SK-MEL-5 (cell line): ENCODE measurements at places on chromosomes 6 and 20.

GRCh38 chr6:44789806-44790205 is 402.3 kb downstream of the CDC5L start:
- no peak for DNase-seq

- peak; percentile 80 for DNase-seq
Observed at GRCh38 chr20:45798935-45799642, 7.3 kb downstream of the DNTTIP1 start.

DNA sequence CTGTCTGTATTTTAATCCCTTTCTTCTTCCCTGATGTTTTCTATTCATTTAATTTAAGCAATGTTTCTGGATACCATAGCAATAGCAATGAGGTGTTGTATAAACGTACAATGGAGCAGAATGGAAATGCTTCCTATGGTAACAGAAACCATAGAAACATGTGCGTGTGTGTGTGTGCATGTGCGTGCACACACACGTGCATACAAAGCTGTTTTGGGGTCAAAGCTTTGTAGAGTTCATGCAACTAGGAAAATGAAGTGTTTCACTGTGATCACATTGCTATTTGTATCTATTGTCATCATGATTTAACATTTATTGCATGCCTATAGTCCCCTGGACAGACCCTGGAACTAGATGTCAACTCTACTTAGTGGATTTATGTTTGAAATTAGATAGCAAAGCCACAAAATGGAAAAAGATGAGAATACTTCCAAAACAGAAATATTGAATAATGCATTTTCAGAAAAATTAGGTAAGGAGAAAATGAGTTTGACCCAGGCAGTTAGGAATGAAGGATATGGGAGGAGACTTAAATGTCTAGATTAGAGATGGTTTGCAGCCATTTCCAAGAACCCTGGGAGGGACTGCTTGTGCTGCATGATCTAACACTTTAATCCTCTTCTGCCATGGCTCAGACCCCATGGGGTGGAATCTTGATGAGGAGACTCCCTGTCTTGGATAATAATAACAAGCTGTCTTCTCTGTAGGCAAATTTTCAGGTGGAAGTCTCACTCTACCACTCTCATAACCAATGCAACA is 124.4 kb downstream of the TRMT11 start:
- no peak for DNase-seq

DNA sequence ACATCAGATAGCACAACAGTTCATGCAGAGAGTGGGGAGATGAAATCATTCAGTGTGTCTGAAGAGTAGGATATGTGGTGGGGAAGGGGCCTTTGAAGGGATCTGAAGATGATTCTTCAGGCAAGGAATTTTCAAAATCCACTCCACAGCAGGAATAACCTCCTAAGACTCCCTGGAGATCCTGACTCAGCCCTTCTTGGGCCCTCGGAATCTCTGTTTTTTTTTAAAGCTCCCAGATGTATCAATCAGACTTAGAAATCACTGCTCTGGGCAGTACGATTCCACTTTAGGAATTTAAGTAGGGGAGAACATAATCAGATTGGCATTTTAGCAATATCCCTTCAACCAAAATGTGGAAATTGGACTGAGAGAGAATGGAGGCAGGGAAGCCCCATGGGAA is 55.5 kb downstream of the RIOK1 start:
- DNase-seq = no peak

- no peak for DNase-seq
Observed at GRCh38 chr6:150528648-150529285, 70.9 kb upstream of the PLEKHG1 start.

DNA sequence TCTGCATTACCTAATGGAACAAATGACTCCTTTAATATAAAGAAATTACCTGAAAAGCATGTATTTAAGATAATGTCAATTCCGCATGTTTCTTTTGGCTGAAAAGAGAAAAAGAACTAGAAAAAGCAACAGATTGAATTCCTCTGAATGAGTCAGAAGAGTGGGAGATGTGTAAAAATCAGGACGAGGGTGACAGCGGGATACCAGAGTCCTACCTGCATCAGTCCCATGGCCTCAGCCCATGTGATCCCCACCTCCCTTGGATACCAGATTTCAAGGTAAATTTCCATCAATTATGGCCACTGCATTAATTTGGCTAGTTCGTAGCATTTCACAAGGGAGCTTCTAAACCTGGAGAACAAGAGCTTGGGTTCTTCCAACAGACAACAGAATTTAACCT is 10.0 kb upstream of the MOXD1 start:
- no peak for DNase-seq

DNA sequence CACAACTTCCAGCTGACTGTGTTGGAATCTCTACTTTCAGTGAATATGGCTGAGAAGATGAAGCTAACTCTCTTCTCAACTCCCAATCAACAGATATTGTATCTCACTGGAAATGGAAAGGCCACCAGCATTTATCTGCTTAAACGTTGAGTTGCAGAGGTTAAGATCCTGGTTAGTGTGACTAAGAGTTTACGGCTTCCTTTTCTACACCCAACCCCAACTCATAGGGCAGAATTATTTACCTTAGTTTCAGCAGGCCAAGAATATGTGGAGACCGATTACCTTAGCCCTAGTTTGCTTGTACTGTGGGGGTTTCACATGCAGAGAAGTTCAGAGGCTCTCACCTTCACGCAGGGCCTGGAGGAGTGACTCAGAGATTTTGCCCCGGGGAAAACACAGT is 1026.6 kb downstream of the EYS start:
- no peak for DNase-seq

GRCh38 chr6:129543981-129544380 is 166.0 kb downstream of the ARHGAP18 start:
- no peak for DNase-seq

DNA sequence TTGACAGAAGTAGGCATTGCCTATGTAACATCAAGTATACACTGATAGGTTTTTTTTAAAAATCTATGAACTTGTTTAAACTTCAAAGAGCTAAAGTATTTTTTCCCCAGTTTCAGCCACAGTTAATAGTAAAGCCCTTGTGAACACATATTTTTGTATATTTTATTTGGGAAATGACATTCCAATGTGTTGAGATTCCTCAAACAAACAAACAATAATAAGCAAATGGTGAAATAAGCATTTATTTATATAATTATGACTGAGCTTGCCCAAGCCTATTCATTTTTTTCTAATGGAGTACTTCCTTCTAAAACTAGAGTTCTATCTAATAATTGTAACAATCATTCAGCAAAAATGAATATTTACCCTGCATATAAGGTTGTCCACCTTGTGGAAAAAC is 12.5 kb downstream of the SYCP2 start:
- no peak for DNase-seq

- no peak for DNase-seq
Observed at GRCh38 chr6:110325197-110325596, 33.0 kb downstream of the METTL24 start.

DNA sequence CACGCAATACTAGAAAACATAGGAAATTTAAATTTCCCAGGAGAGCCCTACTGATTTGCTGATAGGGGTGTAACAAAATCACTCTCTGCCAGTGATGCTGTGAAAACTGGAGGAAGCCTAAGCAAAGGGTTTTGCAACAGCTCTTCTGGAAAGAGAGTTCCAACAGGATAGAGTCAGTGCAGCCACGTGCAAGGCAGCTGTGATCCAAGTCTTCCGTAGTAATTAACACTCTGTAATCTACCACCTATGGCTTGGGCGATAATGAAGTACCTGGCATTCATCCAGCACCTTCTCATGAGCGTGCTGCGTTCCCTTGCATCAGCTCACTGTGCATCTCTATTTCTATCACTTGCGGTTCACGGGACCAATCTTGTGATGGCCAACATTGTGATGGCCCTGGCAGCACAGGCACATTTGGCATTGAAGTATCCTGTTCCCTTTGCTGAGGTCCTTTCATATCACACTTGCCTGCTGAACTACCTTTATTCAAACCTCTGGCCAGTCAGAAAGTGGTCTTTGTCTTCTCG is 48.2 kb downstream of the IRF4 start:
- no peak for DNase-seq

- DNase-seq = no peak
Observed at GRCh38 chr6:79812195-79812594, 135.2 kb downstream of the ELOVL4 start.

- peak; percentile 5 for DNase-seq
Observed at GRCh38 chr6:149586149-149586548, 20.0 kb downstream of the GINM1 start.

- DNase-seq = no peak
Observed at GRCh38 chr6:10692965-10693538, 1.4 kb downstream of the C6orf52 start.

GRCh38 chr20:60649541-60649940 is 602.5 kb upstream of the CDH4 start:
- no peak for DNase-seq

- no peak for DNase-seq
Observed at GRCh38 chr20:61839912-61840778, 225.5 kb downstream of the TAF4 start.

DNA sequence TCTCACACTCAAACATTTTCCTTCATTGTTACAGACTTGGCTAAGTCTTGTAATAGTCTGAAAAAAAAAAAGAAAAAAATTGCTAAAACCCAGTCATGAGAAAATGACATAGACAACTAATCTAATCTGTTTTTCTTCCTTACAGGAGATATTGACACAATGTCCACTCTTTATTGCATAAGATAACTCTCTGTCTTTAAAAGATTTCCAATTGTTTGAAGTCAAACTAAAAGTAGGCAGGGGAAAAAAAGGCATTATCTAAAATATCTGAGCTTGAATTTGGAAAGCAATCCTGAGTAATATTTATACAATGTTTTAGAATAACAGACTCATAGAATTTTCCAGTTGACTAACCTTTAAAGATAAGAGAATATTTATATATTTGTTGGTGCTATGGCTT is 233.0 kb upstream of the CEP162 start:
- no peak for DNase-seq

DNA sequence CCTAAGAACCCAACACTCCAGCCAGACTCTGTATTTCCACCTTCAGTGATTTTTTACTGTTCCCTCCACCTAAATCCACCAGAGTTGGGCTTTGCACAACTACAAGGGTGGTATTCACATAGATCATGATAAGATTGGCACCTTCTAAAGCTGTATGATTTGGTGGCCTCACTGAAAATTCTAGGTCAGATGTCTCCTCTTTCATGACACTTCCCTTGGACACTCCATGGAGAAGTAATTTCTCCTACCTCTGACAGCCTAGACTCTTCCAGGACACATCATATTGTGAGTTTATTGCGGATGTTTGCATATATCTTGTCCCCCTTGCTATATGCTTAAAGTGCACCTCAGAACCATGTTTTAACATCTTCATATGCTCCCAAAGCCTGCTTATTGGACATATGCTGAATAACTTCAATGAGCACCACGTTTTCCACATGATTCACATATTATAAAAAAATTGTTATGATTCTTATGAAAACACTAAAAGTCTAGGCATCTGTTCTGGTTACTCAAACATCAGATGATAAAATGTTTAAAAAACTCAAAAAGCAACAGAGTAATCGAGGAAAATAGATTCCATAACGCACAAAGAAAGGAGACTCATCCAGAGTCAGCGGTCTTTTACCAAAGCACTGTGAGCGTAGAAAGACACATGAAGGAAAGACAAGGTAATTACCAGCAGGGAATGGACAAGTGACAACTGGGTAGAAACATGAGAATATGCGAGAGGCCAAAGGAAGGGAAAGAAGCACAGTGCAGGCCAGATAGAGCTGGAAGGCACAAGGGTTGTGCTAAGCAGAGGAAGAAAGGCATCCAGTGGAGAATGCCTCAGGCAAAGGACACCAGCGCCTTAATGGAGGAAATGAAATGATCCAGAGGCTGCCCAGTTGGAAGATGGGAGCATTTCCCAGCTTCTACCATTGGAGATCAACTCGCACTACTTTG is 46.5 kb downstream of the KIF16B start:
- DNase-seq = no peak

GRCh38 chr6:15535495-15536197 is 127.2 kb downstream of the DTNBP1 start:
- no peak for DNase-seq

- DNase-seq = no peak
Observed at GRCh38 chr6:149266659-149267058, 50.9 kb upstream of the TAB2 start.

- no peak for DNase-seq
Observed at GRCh38 chr6:42745083-42745639, 742 bp downstream of the TBCC start.

DNA sequence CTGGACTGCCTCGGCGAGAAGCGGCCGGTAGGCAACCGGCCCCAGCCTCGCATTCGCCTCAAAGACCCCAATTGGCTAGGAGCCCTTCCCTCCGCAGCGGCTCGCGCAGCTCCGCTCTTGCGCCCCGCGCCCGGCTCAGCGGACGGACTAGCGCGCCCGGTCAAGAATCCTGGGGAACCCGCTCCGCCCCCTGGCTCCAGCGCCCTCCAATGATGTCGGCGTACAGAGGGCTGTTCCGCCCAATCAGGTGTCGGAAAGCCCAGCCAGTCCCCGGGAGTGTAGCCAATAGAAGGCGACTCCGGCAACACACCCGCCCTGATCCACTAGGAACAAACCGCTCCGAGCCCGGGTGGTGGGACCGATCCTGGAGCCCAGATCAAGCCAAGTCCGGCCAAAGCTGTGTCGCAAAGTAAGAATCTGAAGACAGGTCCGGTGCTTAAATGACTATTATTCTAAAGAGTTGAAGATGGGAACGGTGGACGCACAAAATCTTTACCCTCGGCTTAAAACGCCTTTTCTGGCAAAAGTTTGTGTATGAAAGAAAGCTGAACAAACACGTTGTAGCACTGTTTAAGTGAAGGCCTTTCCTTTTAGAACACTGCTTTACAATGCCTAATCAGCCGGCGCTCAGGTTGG is 132.2 kb downstream of the OGFRL1 start:
- DNase-seq = peak; percentile 93

- no peak for DNase-seq
Observed at GRCh38 chr20:3031524-3032147, 11.8 kb upstream of the GNRH2 start.

DNA sequence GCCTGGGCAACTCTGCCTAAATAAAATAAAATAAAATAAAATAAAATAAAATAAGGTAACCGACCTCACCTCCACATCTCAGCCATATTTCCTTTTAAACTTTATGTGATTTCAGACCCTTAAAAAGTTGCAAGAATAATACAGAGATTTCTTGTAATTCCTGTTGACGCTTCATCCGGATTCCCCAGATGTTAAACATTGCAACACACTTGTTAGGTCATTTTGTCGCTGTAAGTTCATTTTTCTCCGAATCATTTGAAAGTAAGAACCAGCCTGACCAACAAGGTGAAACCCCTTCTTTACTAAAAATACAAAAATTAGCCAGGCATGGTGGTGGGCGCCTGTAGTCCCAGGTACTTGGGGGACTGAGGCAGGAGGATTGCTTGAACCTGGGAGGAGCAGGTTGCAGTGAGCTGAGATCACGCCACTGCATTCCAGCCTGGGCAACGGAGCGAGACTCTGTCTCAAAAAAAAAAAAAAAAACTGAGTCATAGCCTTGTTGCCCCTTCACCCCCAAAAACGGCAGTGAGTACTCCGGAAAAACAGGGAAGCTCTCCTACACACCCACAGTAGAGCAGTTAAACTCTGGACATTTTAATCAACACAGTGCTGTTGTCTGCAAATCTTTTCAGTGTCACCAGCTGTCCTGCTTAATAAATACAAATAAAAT is 5.9 kb downstream of the PYGB start:
- DNase-seq = no peak

- DNase-seq = no peak
Observed at GRCh38 chr6:149129371-149130077, 188.0 kb upstream of the TAB2 start.
